ENCODE measurements at places on chromosomes 4 and X.

DNA sequence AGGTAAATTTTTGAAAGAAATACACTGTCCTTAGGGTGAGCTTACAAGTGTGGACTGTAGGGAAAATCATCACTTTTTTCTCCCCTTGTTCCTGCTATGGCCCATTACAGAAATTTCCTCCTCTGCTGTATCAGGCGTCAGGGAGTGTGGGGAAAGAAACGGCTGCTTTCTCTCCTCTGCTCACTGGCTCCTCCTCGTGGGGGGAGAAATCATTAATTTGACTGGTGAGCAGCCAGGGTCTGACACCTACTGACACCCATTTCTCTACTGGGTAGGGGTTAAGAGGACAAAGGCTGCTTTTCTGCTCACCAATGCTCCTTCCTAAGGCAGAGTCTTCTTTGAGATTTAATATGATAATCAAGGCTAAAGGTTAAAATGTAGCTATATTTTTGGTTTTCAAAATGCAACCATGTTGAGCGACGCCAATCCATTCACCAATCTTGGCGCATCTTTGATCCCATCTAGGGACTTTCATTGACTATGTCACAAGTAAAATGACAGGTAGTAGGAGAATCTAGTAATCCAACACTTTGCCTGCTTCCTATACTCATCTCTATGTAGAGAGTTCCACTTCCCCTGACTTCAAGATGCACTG, 25.1 kb downstream of the SETD7 start:
- peak; percentile 71 for DNase-seq

- no peak for DNase-seq
These were observed 30.1 kb upstream of the TMEM154 start for GRCh38 chr4:152709675-152710438.

- DNase-seq: no peak
These were observed 29.7 kb downstream of the SCLT1 start for GRCh38 chr4:129063640-129064039.

DNA sequence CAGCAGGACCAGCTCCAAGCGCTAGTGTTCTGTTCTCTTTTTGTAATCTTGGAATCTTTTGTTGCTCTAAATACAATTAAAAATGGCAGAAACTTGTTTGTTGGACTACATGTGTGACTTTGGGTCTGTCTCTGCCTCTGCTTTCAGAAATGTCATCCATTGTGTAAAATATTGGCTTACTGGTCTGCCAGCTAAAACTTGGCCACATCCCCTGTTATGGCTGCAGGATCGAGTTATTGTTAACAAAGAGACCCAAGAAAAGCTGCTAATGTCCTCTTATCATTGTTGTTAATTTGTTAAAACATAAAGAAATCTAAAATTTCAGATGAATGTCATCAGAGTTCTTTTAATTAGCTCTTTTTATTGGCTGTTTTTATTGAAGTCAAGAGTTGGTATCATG, 186.5 kb downstream of the AR start:
- no peak for DNase-seq

DNA sequence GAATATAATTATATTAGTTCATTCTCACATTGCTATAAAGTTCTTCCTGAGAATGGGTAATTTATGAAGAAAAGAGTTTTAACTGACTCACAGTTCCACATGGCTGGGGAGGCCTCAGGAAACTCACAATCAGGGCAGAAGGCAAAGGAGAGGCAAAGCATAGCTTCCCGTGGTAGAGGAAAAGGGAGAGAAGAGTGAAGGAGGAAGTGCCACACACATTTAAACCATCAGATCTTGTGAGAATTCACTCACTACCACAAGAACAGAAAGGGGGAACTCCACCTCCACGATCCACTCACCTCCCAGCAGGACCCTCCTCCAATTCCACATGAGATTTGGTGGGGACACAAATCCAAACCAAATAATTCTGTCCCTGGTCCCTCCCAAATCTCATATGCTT, 773.4 kb upstream of the INTU start:
- DNase-seq: no peak

DNA sequence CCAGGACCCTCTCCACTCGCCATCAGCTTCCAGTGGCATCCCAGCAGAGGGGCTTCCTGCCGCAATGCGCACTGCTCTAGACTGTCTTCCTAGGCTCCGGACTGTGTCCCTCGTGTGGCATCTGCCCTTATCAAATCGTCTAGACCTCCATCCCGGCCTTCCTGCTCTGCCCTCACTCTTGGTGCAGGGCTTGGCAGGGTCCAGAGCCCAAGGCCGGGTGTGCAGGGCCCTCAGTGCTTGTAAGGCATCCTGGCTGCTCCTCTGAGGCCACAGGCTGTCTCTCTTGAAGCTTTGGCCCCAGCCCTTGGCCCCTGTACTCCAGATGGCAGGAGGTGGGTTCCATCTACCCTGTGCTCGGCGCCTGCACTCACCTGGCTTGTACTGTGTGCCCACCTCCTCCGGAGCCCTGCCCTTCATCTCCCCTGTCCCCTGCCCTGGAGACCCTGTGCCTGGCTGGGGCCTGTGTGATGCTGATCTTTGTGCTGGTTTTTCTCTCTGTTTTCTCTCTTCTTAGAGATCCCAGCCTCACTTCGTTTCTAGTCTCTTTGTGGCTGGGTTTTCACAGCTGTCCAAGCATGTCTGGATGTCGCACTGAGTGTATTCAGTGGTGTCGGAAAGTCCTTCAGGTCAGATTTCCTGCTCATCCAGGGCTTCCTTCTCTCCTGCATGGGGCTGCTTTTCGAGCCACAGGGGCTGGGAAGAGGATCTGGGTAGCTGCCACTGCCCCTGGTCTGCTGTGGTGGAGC, 3.7 kb upstream of the TREX2 start:
- DNase-seq: no peak

Data from activated CD4-positive, alpha-beta T cell treated with anti-CD3 and anti-CD28 coated beads for 4 hours (primary cell).